ENCODE measurements at places on chromosomes 1 and 21. TPM values are rescaled to one million over a fixed set of nuclear protein-coding genes. Genes with fewer than 3 reads are reported as not detected.
A peak's percentile ranks its signal among the peaks of the same experiment; 100 is the strongest.

ZNF362 gene
- total RNA-seq = 17.8 TPM

ETNK2 gene
- total RNA-seq = 22.7 TPM

FMO1 gene
- total RNA-seq = not detected

MROH9 gene
- not detected for total RNA-seq

OR10K2 gene
- total RNA-seq = not detected

CASQ2 gene
- total RNA-seq = 0.42 TPM

EXO1 gene
- 38.6 TPM for total RNA-seq

RABGGTB gene
- total RNA-seq = 192 TPM

DNA sequence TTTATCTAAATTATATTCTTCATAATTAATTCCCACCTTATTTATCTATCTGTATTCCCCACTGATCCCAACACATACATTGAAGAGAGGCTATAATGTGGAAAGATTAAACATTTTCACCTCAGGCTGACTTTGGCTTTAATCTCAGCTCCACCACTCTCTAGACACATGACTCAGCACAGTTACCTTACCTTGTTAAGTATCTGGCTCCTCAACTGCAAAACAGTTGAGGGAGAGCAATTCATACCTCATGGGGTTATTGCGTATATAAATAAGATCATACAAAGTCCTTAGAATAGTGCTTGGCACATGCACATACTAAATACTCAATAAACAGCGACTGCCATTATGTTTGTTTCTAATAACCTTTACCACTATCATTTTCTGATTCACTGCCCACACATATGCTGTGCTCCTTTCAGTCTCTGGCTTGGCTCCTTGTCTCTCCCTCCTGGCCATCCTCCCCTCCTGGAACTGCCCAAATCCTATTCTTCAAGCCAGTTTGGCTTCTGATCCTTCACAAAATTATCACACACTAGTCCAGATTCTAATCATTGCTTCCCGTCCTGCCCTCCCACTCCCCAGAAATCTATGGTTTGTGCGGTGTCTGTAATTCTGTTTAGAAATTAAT is 50.1 kb downstream of the BCL9 start:
- no peak for DNase-seq

- peak; percentile 41 for DNase-seq
Observed at GRCh38 chr1:5509664-5510452, 482.4 kb downstream of the NPHP4 start.

DNA sequence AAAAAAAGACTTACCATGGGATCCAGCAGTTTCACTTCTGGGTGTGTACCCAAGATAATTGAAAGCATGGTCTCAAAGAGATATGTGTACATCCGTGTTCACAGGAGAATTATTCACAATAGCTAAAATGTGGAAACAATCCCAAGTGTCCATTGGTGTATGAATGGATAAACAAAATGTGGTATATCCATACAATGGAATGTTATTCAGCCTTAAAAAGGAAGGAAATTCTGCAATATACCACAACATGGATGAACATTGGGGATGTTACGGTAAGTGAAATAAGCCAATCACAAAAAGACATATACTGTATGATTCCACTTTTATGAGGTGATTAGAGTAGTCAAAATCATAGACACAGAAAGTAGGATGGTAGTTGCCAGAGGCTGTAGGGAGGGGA is 7.0 kb upstream of the TUT4 start:
- DNase-seq = no peak

- no peak for DNase-seq
Observed at GRCh38 chr1:25703671-25704266, 87.2 kb downstream of the MAN1C1 start.

DNA sequence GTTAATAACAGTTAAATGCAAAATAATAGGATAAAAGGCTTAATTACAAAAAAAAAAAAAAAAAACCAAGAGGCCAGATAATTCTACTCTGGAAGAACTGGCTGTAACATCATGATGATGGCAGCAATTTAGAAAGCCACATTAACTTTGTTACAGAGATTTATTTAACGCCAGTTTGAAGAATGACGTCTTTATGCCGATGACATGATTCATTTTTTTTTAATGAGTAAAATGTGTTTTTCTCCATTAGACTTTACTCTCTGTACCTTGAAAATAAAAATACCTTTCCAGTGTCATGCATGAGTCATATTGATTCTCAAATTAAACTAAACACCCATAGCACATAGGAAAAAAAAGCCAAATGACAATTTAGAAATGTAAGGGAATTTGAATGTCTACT is 226.1 kb downstream of the RGS7 start:
- no peak for DNase-seq

DNA sequence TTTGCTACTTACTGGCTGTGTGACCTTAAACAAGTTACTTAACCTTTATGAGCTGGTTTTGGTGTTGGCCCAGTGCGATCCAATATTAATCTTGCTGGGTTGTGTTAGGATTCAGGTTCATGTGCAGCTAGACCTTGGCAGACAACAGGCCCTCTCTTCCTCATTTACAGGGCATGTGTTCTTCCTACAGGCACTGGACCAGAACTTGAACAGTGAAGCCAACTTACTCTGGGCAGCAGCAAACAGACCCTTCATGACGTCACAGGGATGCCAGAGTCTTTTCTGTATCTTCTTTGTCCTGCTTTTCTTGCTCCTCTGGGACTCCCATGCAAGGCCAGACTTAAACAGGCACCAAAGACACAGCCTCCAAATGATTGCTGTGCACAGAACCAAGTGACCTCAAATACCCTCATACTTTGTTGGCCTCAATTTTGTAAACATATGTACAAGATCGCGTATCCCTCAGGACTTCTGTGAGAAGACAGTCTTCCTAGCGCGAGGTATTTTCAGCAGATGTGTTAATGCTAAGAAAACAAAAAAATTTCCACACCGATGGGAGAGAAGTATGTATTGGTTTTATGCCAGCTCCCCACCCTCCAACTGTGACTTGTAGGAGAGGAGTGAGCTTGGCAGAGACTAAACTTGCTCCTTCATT is 73.7 kb downstream of the URB2 start:
- peak; percentile 33 for DNase-seq

GRCh38 chr21:41182547-41182946 is 14.6 kb downstream of the BACE2 start:
- DNase-seq = no peak

- no peak for DNase-seq
Observed at GRCh38 chr1:114988095-114988494, 41.5 kb upstream of the TSHB start.

DNA sequence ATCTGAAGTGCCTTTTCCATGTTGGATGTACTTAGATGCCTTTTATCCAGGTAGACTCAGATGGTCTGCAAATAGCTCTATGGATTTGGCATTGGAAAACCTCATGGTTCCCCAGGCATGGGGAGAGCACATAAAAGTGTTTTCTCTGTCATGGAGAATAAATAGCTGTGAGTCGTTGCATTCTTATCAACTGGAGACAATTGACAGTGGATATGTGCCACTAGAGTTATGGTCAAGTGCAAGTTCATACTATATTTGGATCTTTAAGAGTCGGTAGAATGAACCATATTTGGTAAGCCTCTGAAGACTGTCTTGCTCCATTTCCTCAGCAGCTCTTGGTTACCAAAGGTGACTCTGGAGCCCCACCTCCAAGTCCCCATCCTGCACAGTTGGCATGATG is 83.7 kb downstream of the ROR1 start:
- no peak for DNase-seq

DNA sequence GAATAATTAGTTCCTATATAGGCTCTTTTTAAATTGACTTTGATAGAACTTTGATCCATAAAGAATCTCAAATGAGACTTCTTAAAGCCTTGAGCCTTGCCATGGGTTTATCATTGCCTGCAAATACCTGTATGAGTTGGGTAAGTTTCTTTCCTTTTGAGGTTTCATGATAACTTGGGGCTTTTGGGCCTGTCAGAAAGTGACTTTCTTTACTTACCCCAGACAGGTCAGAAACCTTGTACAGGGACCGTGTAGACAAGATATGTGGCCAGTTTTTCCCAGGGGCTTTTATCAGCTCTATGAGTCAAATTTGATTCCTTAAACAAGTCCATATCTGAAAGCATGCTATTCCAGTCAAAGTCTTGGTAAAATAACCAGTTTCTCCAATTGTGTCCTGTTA is 17.3 kb downstream of the KCTD3 start:
- DNase-seq = no peak

DNA sequence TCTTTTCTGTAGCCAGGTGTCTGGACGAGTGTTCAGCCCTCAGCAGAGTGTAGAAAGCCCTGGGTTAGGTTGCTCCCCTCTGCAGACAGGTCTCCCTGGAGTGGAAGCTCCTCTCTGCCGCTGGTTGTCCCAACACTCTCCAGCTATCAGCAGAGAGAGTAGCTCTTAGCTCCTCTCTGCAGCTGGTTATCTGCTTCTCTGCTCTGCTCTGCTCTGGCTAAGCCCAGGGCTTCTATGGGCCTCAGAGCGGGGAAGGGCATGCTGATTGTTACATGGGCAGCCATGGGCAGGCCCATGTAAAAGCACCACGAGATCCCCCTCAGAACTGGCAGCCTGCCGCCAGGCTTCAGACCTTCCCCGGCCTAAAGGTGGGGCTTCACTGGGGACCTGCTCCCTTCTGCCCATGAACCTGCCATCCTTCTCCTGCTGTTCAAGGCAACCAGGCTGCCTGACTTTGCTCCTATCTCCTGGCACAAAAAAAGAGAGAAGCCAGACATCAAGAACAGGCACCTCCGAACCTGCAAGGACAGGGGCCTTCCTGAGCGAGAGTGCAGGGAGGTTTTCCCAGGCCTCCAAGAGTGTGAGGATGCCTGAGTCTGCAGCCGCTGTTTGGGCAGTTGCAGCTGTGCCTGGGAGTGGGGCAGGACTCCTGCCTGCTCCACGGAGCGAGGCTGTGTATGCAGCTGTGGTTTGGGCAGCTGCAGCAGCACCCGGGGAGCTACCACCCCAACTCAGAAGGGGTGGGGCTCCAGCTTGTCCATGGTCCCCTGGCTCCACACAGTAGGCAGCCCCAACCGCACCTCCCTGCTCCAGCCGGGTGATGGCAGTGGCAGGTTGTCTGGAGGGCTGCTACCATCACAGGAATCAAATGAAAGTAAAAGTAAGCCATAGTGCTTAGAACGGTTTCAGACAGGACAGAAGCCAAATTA is 973.7 kb downstream of the LTN1 start:
- peak; percentile 63 for DNase-seq

- DNase-seq = peak; percentile 82
Observed at GRCh38 chr1:104132382-104132973, 382.8 kb downstream of the AMY1C start.

- no peak for DNase-seq
Observed at GRCh38 chr1:172668097-172668496, 9.2 kb downstream of the FASLG start.

DNA sequence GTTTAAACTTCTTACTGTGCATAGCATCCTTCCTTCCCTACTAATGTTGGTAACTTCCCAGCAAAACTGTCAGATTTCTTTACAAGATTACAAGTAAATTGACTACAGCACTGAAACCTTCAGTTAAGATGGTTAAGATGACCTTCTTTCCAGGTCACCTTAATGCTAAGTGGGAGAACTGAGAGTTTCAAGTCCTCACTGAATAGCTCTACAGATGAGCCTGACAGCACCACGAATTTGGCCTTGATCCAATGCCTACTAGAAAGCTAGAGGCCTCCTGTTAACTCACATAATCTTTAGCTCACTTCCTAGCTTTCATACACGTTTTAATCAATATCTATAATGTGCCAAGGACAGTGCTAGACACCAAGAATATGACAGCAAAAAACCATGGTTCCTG is 276.0 kb upstream of the PLD5 start:
- no peak for DNase-seq

DNA sequence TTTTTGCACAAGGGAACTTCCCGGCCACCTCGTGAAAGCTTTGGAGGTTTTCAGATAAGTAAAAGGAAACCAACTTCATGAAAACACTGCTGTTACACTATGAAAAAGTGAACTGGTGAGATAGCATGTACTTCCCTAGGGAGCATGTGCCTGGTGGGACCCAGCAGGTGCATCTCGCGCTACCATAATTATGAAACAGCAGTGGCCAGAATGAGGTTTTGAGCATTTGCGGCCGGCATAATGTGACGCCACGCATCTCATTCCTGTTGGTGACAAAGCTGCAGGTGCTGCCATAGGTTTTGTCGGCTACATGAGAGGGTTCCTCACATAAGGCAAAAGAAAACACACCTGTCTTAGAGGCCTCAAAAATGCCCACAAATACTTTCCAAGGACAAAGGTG is 1.7 kb downstream of the KRTAP10-3 start:
- no peak for DNase-seq

DNA sequence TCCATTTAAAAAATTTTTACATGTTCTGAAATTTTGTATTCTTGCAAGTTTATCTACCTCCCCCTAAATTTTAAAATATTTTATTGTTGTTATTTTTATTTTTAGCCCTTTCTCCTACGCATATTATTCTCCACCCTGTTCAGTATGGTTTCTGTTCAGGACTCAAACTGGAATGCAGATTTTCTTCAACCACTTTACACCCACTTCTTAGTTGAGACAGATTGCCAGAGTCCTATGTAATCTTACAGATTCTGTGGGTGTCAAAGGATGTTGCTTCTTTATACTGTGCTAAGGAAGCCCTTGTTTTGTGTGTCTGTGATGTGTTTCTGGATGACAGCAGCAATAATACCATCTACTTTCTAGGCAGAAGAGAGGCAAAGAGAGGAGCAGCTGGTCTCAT is 20.7 kb upstream of the PPP1R8 start:
- no peak for DNase-seq

DNA sequence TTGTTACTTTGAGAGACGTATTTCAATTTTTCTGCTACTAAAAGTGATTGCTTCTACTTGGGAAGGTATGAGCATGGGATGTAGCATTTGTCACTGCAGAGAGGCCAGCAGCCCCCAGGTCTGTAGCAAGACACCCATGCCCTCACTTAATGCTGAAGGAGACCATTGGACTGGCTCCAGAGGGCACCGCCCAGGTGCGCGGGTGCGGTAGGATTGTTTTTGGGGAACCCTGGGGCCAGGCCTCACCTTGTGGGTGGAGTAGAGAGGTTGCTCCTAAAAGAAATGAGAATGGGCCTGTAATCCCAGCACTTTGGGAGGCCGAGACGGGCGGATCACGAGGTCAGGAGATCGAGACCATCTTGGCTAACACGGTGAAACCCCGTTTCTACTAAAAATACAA is 30.6 kb upstream of the IFNGR2 start:
- DNase-seq = no peak

DNA sequence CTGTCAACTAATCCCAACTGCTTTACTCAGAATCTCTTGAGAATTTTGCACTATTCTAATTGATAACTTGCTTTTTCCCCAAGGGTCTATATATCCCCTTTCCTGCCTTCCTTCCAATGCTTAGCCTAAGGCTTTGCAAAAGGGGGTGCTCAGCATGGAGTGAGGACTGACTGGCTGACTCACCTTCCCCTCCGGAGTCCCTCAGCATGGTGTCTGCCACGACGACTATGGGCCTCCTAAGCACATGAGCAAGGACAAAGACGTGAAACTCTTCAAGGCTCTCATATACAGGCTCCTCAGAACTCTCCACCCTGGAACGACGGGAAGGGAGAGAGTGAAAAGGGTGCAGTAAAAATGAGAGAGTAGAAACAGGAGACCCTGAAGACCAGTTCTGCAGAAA is 13.2 kb upstream of the MTMR11 start:
- no peak for DNase-seq

- DNase-seq = no peak
Observed at GRCh38 chr1:15627343-15627988, 10.2 kb downstream of the DDI2 start.

Data from SK-MEL-5 (cell line).